ENCODE measurements at places on chromosomes 12 and 14.

GRCh38 chr12:93593843-93594242, 21.4 kb downstream of the SOCS2 start:
- DNase-seq, result no peak

DNA sequence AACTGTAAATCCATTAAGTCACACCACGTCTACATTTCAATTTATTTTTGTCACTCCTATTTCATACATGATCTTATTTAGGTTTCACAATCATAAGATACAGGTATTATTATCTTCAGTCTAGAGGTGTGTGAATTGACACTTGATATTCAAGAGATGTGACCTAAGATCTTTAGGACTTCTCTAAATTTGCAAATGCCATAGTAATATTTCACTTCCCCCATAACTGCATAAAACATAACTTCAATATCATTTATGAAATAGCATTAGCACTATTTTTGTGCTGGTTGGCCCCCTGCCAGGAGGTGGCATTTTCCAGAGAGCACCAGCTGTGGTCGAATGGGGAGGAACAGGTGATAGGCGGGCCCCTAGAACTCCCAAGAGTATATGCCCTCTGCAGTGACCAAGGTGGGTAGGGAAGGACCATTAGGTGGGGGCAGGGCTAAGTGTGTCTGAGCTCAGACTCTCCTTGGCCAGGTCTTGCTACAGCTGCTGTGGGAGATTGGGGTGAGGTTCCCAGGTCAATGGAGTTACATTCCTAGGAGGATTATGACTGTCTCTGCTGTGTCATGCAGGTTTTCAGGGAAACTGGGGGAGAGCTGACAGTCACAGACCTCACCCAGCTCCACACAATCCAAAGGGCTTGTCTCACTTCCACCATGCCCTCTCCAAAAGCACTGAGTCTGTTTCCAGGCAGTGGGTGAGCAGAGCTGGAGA, 49.2 kb upstream of the ERGIC2 start:
- DNase-seq, result no peak

DNA sequence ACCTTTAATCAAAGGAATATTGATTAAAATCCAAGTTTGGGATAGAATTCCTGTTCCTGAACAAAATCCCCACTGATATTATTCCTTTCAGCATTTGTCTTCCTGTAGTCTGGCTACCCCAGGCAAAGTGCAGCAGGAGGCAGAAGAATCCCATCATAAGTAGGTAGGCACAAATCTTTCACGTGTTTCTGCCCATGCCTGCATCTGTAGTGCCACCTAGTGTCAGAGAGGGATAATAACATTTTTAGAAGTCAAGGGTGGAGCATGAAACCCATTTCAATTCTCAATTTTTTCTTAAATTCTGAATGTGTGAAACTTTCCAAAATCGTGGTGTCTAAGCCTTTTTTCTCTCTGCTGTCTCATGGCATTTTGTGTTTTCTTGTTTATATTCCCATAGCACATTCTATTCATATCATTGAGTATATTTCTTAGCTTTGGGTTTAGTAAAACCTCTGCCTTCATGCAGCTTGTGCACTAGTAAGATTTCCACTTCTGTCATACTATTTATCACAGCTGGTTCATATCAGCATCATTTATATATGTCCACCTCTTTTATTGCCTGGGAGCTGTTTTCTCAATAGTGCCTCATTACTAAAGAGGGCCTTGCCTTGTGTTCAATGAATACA, 47.8 kb upstream of the RERG start:
- peak; percentile 62 for DNase-seq

DNA sequence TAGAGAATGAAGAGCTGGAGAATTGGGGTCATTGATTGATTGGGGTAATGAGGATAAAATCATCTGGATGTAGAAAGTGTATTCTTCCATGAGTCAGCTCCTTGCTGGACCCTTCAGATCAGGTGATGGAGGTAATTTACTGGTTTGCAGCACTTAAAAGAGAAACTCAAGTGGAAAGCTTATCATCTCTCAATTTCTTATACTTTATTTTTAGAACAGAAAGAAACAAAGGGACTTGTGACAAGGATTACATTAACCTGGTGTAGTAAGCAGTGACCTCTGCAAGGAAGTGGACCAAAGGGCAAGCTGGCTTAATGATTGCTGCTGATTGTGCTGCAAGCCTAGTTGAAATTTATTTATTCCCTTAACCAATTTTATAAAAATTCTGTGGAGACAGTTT, 405.0 kb downstream of the TRHDE start:
- DNase-seq, result no peak

- no peak for DNase-seq
Measured at GRCh38 chr12:25319233-25319984, 68.7 kb upstream of the KRAS start.

DNA sequence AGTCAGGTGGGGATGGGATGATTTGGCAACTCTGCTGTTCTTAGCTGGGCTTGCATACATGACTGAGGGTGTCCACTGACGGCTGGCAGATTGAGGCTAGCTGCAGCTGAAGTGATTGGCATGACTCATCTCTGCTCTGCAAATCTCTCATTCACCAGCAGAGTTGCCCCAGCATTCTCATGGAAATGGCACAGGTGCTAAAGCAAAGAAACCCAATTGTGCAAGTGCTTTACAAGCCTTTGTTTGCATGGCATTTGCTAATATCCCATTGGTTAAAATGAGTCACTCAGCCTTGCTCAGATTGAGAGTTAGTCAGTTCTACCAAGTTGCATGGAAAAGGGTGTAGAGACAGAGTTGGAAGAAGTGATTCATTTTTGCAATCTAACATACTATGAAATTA, 389.7 kb upstream of the FAR2 start:
- no peak for DNase-seq

DNA sequence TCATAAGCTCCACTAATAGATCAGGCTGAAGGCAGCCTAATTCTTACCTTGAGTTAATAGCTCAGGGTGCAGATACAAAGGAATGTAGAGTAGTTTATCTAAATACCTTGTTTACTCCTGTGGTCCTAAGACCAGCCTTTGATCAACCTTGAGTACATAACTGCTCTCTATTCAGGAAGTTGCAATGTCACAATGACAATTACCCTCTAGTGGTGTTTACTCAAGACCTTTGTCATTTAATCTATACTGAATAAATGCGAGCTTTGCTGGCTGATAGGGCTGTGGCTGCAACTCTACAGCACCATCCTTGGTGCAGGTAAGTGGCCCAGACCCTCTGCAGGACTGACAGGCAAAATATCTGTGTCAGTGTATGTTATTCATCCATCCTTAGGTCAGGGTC, 282.7 kb downstream of the ATXN7L3B start:
- no peak for DNase-seq

DNA sequence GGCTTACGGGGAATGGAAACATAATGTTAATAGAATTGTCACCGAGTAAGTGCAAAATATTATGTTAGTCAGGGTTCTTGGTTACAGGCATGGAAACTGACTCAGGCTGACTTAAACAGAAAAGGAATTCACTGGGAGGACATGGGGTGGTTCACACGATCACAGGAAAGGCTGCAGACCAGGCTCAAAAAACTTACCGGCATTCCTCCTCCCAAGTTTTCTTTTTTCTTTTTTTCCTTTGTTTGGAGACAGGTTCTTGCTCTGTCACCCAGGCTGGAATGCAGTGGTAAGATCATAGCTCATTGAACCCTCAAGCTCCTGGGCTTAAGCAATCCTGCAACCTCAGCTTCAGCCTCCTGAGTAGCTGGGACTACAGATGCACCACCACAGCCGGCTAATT, 11.9 kb upstream of the UBE2N start:
- no peak for DNase-seq

- no peak for DNase-seq
Measured at GRCh38 chr12:93819050-93819491, 141.9 kb downstream of the CRADD start.

GRCh38 chr12:87142342-87142741, 886.2 kb upstream of the MGAT4C start:
- no peak for DNase-seq

GRCh38 chr14:81289516-81289915, 68.8 kb upstream of the GTF2A1 start:
- DNase-seq, result no peak

- no peak for DNase-seq
Measured at GRCh38 chr12:27382171-27382795, 49.6 kb downstream of the BMAL2 start.

DNA sequence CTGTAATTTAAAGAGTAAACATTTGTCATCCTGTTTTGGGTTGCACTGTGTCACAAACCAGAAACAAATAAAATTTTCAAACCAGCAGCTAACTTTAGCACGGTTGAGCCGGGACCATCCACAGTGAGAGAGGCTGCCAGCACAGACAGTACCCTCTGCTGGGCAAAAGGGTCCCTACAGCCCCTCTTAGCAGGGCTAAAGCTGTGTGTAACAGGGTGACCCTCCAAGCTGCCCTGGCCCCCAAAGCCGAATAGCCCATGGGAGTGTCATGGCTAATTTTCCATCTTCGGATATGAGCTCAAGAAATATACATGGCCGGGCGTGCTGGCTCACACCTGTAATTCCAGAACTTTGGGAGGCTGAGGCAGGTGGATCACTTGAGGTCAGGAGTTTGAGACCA, 157.1 kb upstream of the GRIN2B start:
- no peak for DNase-seq

DNA sequence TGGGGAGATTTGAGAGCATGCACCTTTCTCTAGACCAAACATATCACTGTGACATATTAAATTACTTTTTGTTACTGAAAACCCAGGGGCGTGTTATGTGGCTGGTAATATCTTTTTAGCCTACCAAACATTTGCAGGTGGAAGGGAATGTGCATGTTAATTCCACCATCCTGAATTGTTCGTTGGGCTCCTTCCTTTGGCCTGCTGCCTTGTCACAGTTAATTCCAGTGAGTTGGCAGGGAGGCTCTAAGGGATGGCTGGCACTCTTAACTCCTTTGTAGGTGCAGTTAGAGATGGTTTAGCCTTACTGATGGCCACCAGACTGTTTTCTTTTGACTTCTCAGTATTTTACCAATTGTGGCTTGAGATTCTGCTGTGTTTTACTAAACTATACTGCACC, 64.5 kb downstream of the DIP2B start:
- no peak for DNase-seq
